NB4 (cell line): ENCODE measurements at places on chromosomes 11 and 22.

- DNase-seq: no peak
These were observed 27.1 kb upstream of the SLC22A12 start for GRCh38 chr11:64563966-64564365.

DNA sequence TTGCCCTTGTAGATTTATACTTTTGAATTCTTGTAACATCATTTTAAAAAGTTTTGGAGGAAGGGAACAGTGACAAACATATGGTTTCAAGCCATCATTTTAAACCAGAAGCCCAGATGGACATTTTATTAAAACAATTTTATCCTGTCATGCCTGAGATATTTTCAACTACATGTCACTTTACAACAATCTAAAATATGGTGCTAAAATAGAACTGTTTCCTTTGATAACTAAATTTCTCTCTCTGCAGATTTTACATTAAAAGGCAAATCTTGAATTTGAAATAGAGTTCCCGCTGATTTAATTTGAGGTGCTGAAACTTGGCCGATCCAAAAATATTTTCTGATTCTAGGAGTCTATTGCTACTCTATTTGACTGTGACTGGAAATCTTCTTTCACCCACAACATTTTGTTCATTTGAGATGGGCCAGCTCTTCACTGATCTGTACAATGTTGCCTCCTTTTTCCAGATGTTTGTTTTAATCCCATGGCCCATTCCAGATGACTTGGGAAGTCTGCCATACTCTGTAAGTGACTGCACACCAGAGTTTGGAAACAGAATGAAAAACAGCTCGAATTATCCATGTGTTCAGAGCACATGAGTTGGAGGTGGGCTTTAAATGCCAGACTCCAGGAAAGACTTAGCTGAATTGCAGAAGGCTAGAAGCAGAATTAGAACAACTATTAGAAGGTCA, 402.5 kb downstream of the TMEM135 start:
- no peak for DNase-seq

GRCh38 chr11:117187007-117187406, 8.5 kb downstream of the SIDT2 start:
- no peak for DNase-seq

GRCh38 chr22:42184852-42185251, 54.2 kb upstream of the CYP2D6 start:
- DNase-seq: no peak

GRCh38 chr11:92867913-92868619, 101.4 kb upstream of the MTNR1B start:
- DNase-seq: no peak

DNA sequence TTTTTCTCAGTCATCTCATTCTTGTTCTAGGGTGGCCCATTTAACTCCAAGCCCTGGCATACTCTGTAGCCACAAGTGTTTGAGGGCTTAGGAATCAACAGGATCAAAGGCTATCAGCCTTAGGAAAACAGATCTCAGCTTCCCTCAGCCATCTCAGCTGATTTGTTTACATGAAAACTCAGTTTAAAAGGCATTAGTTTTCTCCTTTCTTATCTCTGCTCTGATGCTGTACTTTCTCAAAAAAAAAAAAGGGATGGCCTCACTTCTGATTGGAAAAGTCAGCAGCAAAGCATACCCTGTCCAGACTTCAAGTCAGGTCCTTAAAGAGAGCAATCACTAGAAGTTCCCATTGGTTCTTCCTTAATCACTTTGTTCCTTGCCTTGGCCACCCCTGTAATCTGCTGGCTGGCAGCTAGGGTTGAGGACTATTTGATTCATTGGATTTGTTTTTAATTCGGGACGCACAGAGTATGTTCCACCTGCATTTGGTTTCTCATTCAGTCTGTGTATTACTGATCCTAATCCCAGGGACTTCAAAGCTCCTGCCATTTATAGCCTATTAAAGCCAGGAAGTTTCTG, 102.8 kb downstream of the EXT2 start:
- DNase-seq: no peak

DNA sequence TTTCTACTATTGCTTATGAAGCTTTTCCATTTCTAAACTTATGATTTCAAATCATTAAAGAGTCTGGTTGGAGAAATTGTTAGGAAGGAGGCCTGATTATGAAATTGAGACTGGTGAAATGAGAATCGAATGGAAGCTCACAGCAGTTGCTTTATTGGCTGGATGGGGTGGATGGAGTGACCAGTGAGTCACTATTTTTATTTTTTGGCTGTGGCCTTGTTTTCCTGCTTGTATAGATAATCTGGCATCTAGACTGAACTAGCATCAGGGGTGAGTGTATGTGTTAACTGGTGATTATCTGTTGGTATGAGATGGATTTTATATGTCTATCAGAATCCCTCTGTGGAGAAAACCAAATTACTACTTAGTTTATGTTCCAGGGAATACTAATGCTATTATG, 36.2 kb downstream of the UVRAG start:
- DNase-seq: no peak

GRCh38 chr22:35533365-35534029, 7.1 kb upstream of the RASD2 start:
- no peak for DNase-seq

DNA sequence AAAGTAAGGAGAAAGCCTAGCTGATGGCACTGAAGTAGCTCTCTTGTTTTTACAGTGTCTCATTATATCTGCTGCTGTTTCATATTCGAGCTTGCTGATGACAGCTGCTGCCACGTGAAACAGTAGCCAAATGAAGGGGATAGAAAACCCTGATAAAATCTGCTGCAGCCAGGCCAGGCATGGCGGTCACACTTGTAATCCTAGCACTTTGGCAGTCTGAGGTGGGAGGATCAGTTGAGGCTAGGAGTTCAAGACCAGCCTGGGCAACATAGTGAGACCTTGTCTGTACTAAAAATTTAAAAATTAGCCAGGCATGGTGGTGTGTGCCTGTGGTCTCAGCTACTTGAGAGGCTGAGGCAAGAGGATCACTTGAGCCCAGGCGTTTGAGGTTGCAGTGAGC, 13.4 kb downstream of the IFT46 start:
- DNase-seq: no peak

GRCh38 chr22:42637555-42637954, 2.8 kb downstream of the ATP5MGL start:
- no peak for DNase-seq

DNA sequence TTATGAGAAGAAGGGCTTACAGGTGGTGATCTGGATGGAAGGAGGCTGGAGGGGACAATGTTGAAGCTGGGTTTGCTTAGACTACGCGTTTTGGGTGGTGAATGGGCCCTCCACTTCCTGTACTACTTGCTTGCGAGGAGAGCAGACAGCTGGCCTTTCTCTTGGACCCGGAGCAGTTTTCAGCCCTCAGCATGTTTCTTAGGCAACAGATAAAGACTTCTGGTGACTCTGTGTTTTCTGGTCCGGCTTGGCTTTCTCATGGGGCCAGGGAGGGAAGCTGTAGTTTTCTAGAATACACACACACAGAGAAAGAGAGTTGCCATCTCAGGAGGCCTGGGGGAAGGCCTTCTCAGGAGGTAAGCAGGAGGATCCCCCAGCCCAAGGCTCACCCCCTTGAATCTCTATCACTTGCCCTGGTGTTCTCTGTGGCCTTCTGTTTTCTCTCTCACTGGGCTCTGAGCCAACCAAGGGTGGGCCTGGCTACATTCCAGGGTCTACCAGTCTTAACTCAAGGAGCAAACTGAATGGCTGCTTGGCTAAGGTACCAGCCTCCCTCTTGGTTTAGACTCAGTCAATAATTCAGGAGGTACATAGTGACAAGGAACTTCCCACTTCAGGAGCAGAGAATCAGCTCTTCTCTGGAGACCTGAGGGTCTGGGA, 2.4 kb downstream of the CCS start:
- DNase-seq: peak; percentile 85

- no peak for DNase-seq
These were observed 46.8 kb downstream of the SLN start for GRCh38 chr11:107665018-107665417.
